Stimulated activated CD4-positive, alpha-beta T cell treated with anti-CD3 and anti-CD28 coated beads, Interleukin-1b, Interleukin-23, amount 100 ng/mL, for 1 hour (primary cell): ENCODE measurements at places on chromosomes 1 and 21.

- DNase-seq, result no peak
Measured at GRCh38 chr21:41920476-41920875, 33.3 kb downstream of the C2CD2 start.

GRCh38 chr1:20958430-20958829 is 171.3 kb upstream of the HP1BP3 start:
- DNase-seq, result no peak

GRCh38 chr1:61092642-61093041 is 10.3 kb downstream of the NFIA start:
- DNase-seq, result no peak

DNA sequence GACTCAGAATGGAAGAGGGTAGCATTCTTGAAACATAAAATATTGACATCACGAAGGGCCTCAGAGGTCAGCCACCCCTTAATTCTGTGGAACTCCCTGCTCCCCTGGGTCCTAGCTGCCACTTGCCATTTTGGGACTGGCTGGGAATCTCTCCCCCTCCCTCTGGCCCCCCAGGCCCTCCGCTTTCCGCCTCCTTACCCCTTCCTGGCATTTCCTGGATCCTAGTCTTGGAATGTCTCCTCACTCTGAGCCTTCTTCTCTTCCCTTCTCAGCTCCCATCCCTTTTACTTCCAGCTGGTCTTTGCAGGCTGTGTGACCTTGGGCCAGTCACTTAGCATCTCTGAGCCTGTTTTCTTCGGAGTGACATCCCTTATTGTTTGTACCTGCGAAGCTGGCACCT is 4.5 kb downstream of the PADI1 start:
- no peak for DNase-seq

DNA sequence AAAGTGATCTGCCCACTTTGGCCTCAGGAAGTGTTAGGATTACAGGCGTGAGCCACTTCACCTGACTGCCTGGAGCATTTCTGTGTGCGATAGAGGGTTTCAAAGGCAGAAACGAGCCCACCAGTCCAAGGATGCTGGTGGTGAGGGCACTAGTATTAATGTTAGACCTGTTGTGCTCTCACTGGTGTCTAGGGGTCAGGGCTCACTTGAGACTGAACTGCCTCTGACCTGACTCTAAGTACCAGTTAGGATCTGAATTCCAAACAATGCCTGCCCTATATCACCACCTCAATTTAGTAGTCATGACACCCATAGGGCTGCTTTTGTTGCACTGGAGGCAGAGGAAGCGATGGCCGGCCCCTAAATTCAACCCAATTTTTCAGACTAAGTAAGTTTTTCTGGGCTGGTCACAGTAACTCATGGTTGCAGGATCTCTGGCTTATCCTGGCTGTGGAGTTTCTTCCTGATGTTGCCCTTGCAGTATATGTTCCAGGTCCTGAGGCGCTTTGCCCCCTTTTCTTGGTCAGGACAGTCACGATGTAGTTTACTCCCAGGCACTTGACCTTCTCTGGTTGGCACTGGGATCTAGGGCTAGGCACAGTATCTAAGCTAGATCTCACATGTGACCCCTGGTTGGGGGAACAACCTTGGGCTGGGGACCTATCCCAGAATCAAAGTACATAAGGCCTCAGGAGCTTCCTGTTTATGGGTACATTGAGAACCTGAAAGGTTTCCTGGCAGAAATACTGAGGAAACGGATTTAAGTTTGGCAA is 4.5 kb downstream of the CCDC17 start:
- DNase-seq, result no peak
